ENCODE measurements at places on chromosomes 12 and 14.

DNA sequence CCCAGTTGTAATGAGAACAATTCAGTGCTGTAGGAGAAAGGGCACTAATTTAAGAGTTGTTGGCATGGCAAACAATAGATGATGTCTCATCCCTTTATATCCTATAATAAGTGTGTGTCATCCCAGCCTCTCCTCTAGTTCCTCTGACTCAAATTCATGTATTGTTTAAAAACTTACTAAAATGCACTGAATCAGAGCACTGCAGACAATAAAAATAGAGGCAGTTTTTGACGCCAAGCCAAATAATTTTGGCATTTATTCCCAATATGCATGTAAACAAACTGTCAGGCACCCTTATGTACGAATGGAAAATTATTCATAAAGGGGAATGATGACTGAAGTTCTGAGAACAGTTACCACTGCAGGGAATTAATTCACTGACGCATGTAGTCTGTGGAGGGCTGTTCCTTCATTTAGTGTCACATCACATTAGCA is 57.9 kb upstream of the TMX1 start:
- no peak for DNase-seq

DNA sequence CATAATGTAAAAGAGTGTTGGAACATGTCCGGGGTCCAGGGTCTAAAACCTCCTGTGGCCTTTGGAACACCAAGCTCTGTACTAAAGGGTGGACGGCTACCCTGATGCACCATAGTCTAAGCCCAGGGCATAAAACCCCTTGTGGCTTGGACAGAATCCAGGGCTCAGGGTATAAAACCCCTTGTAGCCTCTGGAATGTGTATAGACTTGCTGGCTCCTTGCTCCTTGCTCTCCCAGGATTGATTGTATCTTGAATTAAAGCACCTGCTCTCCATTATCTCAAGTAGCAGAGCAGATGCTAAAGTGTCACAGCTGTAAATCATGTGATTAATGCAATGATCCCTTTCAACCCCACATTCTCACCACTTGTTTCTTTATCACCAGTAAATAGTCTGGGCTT is 556.5 kb downstream of the LRFN5 start:
- no peak for DNase-seq

- no peak for DNase-seq
Observed at GRCh38 chr14:56224229-56224628, 106.0 kb downstream of the PELI2 start.

- no peak for DNase-seq
Observed at GRCh38 chr12:32098112-32098511, 8.5 kb upstream of the BICD1 start.

GRCh38 chr12:18146363-18146762 is 56.4 kb upstream of the RERGL start:
- no peak for DNase-seq

DNA sequence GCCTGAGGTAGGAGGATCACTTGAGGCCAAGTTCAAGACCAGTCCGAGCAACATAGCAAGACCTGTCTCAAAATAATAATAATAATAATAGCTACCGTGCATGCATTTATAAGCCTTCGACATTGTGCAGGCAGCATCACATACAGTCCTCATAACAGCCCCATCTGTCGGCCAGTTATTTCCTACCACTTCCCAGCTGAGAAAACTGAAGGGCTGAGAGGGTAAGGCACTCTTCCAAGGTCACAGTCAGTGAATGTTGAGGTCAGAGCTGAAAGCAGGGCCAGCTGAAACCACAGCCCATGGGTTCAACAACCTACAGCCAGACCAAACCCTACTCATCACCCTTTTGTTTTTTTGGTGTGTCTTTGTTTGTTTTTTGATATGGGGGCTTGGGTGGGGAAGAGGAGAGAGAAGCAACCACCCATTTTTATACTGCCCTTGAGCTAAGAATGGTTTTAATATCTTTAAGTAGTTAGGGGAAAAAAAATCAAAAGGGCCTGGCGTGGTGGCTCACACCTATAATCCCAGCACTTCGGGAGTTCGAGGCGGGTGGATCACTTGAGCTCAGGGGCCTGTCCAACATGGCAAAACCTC is 16.8 kb upstream of the ITPK1 start:
- peak; percentile 54 for DNase-seq

GRCh38 chr12:54370171-54370730 is 6.0 kb upstream of the GPR84 start:
- DNase-seq = peak; percentile 57

GRCh38 chr12:47377414-47378221 is 297.9 kb upstream of the AMIGO2 start:
- peak; percentile 100 for DNase-seq

- DNase-seq = no peak
Observed at GRCh38 chr12:90484094-90484493, 470.9 kb downstream of the CCER1 start.

GRCh38 chr14:100328495-100329163 is 5.5 kb downstream of the SLC25A47 start:
- DNase-seq = no peak

GRCh38 chr12:132622437-132623071 is 4.0 kb downstream of the P2RX2 start:
- DNase-seq = peak; percentile 76

DNA sequence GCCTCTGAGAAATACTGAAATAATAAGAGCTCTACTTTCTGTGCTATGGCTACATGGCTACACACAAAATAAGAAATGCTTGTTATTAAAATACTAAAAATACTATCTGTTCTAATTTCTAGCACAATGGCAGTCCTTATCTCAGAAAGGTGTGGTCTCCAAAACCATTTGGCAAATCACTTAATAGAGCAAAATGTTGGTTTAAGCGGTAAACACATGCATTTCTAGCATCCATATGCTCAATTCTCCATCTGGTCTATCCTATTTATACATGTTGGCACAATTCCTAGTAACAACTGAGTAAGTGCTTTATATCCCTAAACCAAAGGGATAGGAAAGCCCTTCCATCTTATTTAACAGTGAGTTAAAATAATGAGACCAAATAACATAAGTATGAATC is 107.0 kb downstream of the PAPLN start:
- DNase-seq = no peak

- DNase-seq = no peak
Observed at GRCh38 chr12:126772171-126772864, 1494.7 kb upstream of the TMEM132C start.

- DNase-seq = no peak
Observed at GRCh38 chr12:121099779-121100178, 32.9 kb upstream of the P2RX7 start.

DNA sequence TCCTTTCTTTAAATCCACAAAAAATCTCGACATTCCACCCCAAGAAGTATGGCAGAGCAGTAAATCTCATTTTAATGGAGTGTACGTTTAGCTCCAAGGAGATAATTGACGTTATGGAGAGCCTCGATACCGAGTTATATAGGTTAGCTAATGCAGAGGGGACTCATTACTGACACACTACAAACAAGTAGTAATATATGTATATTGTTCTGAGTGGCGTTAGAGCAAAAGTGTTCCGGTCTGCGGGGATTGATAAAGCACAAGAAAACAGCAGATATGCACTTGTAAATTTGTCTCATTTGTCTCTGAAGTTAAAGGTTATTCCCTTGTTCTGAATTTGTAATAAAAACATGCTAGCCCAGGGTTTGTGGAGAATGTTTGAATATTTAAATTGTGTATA is 84.1 kb downstream of the BCL11B start:
- no peak for DNase-seq

DNA sequence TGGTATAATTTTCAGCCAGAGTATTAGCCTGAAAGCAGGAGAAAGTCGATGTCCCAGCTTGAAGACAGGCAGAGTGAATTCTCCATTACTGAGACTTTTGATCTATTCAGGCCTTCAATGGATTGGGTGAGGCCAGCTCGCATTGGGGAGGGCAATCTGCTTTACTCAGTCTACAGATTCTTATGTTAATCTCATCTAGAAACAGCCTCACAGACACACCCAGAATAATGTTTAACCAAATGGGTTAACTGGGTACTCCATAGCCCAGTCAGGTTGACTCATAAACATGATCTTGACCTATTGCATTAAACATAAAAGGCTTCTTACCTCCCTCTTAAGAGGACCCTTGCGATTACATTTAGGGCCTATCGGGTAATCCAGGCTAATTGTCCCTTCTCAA is 118.0 kb downstream of the KTN1 start:
- DNase-seq = no peak

- no peak for DNase-seq
Observed at GRCh38 chr12:77349689-77350370, 284.5 kb upstream of the E2F7 start.

DNA sequence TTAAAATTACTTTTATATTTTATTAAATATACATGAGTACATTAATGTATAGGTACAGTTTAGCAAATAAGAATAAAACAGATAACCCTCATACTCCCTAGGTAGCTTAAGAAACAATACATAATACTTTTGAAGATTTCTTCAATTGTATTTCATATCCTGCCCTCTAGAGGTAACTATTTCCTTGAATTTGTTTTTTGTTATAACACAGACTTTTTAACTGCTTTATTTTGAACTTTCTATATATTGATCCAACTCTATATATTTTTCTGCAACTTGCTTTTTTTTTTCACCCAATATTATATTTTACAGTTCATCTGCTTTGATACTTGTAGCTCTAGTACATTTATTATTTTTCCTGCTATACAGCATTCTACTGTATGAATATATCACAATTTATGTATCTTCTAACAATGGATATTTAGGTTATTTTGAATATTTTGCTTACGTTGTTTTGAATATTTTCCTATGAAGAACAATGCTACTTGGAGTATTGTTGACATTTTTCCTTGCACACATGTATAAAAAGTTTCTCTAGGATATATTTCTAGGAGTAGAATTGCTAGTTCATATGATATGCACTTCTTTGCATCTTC is 72.8 kb upstream of the ABCD2 start:
- no peak for DNase-seq

DNA sequence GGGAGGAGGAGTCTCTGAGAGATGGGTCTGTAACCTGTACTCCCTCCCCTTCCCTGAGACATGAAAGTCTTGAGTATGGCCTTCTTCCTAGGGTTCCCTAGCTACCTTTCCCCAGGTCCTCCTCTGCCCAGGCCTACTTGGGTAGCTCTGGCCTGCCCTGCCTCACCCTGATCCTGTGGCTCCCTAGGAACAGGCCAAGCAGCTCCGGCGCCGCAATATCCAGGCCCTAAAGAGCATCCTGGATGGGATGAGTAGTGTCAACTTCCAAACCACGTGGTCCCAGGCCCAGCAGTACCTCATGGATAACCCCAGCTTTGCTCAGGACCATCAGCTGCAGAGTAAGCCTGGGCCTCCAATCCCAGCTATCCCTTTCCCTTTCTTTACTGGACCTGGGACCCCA is 12.3 kb downstream of the PRPF40B start:
- no peak for DNase-seq

DNA sequence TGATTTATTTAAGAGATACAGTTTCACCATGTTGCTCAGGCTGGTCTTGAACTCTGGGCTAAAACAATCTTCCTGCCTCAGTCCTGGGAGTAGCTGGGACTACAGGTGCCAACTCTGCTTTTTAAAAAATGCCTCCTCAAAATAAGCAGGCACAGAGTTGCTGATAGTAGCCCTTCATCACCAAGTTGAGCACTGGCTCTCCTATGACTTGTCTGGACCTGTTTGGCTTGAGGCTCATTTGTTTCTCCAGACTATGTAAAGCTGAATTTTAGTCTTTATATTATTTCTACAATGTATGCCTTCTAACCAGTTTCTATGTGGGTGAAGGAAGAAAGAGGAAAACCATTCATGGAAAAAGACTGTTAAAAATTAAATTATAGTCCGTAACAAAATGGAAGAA is 39.5 kb upstream of the RAD51AP1 start:
- DNase-seq = no peak

DNA sequence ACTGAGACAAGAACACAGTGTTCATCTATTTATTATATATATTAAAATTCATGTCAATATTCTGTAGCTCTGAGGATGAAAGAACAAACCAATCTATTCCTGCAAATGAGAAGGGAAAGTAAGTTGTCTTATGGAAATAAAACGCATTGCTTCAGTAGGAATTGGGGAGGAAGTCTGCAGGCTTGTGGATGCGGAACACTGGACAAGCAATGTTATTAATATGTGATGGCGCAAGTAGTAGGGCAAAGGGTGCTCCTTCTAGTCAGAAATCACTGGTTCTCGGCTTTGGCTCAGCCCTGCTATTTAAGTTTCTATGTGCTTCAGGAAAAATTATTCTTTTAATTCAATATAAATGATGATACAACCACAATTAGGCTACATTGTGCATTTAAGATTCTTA is 28.8 kb upstream of the RAP1B start:
- no peak for DNase-seq

- no peak for DNase-seq
Observed at GRCh38 chr14:24249230-24250021, 7.0 kb upstream of the TINF2 start.

GRCh38 chr12:50442178-50442908 is 41.7 kb downstream of the LARP4 start:
- DNase-seq = no peak

DNA sequence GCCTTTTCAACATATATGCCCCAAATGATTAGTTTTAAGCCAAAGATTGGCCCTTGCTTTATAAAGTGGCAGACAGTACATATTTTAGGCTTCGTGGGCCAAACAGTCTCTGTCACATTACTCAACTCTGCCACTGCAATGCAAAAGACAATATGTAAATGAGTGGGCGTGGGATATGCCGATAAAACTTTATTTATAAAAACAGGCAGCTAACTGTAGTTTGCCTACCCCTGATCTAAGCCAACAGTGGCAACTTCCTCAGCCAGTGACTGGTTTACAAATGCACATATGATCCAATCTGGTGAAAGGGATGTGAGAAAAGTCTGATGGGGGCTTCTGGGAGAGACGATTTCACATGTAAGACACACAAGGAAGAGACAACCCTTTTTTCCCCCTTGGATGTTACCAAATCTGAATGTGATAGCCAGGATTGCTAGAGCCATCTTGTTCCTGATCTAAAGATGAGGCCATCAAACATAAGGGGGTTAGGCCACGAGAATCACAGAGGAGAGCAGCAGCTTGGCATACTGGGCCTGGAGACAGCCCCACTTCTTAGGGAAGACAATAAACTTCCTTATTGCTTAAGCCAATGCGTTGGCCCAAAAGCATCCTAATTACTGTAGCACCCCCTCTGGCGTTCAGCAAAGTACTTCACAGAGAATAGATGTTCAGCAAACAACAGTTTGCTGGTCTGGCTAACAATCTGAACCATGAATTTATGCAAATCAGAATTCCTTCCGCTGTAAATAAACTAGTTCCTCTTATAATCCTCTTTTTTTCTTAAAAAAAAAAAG is 75.2 kb upstream of the TMCC3 start:
- DNase-seq = peak; percentile 38

- DNase-seq = no peak
Observed at GRCh38 chr12:109203480-109203879, 87.1 kb downstream of the ACACB start.

- DNase-seq = peak; percentile 54
Observed at GRCh38 chr12:57844709-57845477, 1.6 kb downstream of the CTDSP2 start.

- DNase-seq = no peak
Observed at GRCh38 chr14:100622708-100623485, 35.7 kb upstream of the BEGAIN start.

DNA sequence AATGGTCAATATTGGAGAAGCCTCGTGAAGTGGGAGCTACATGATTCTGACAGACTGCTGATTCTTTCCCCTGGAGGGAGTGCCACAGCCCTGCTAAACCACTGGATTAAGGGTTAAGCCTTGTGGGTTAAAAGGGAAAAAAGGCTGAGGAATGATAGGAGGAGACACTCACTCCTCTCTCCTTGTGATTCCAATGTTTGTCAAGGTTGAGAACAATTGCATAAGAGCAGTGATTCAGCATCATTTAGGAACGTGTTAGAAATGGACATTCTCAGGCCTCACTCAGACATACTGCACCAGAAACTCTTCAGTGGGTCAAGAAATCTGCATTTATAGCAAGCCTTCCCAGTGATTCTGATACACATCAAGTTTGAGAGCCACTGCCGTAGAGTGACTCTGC is 87.8 kb upstream of the GZMB start:
- DNase-seq = no peak
